CD4-positive, alpha-beta memory T cell (primary cell): ENCODE measurements at places on chromosomes 5 and 9. TPM values are rescaled to one million over a fixed set of nuclear protein-coding genes. Genes with fewer than 3 reads are reported as not detected.

DNA sequence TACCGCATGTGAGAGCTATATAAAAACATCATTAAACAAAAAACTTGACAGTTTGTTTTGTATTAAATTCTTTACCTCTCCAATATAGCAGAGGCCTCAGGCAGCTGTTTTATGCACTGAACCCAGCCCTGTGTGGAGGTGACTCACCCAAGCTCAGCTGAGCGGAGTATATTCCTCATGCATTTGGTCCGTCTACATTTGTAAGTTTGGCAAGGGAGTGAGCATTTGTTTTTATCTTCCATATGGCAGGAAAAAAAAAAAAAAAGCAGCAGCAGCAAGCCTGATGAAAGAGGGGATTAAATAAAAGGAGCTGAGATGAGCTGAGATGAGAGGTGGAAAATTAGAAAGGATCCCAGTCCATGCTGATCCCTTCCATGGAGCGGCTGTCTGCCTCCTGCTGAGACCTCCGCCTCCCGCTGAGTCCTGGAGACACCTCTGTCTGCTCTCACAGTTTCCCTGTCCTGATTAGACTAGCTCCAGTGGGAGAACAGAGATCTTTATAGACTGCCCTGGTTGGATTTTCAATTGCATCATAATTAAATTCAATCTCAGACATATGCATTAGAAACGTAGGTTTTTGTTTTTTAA, 112.0 kb upstream of the CTNND2 start:
- H3K27me3 ChIP-seq: no peaks in the 10 kb centered on the region
- no peaks in the 10 kb centered on the region for H3K4me1 ChIP-seq
- DNase-seq: no peak
- H3K4me3 ChIP-seq: no peak overlapping the region
- no peak overlapping the region for H3K27ac ChIP-seq
- no peaks in the 10 kb centered on the region for H3K36me3 ChIP-seq

DNA sequence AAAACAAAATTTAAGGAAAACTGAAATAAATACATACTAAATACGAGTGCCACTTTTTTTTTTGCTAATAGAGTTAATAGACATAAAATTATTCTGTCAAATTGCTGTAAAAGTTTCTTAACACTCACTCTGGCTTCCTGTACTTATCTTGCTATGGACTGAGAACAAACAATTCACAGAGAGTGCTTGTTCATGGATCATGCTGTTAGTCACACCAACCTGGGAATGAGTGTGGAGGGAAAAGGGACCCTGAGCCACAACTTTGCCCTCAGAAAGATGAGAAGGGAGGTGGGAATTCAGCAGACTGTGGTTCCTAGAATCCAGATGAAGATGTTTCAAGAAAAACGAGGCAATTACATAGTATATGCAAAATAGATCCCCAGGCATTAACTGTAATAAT, 246.9 kb downstream of the FBXL7 start:
- H3K27ac ChIP-seq: no peak overlapping the region
- H3K27me3 ChIP-seq: no peaks in the 10 kb centered on the region
- H3K4me1 ChIP-seq: no peaks in the 10 kb centered on the region
- no peak overlapping the region for H3K4me3 ChIP-seq
- no peak for DNase-seq

DNA sequence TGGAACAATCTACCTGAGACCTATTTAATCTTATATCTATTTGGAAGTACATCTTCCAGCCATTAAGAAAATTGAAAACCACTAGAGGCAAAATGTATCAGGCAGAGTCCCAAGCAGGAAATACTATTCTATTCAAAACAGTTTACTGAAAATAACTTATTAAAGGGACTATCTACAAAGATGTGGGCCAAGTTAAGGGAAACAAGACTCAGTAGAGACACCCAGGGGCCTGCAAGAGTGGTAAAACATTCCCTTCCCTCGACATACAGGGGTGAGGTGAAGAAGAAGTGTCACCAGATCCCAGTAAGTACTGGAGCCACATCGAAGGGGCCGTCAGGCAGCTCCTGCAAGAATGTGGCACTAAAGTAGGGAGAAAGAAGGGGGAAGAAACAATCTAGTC, 12.1 kb upstream of the NRG2 start:
- H3K4me3 ChIP-seq: no peak overlapping the region
- no peaks in the 10 kb centered on the region for H3K36me3 ChIP-seq
- no peak overlapping the region for H3K27ac ChIP-seq
- DNase-seq: no peak

Gene ACER2
- 5.9 TPM for total RNA-seq

Gene PRR16
- not detected for total RNA-seq
